ENCODE measurements at places on chromosomes 1 and 21.

DNA sequence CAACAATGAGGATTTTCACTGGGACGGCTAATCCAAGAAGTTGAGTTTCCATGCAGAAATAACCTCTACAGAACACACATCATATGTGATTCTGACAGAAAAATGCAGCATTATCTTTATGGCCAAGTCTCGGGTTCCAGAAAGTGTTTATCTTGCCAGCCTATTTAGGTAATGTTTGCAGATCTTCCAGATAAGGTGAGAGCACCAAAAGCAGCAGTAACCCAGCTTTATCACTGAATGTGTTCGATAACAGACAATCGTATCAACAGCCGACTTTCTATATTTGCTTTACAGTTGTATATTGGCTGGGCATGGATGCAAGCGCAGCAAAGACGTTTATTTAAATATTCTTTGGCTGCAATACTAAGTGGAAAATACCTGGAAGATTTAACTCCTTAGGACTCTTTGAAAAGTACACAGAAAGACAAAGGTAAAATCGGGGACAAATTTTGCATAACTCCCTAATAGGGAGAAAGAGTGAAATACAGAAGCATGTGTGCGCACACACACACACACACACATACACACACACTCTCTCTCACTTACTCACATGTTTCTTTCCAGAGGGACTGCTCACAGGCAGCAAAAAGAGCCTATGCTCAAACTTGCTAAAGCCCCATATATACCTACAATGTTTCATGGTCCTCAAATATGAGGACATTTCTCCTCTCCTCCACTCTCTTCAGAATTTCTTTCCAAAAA, 3.0 kb upstream of the CTSK start:
- DNase-seq: no peak

DNA sequence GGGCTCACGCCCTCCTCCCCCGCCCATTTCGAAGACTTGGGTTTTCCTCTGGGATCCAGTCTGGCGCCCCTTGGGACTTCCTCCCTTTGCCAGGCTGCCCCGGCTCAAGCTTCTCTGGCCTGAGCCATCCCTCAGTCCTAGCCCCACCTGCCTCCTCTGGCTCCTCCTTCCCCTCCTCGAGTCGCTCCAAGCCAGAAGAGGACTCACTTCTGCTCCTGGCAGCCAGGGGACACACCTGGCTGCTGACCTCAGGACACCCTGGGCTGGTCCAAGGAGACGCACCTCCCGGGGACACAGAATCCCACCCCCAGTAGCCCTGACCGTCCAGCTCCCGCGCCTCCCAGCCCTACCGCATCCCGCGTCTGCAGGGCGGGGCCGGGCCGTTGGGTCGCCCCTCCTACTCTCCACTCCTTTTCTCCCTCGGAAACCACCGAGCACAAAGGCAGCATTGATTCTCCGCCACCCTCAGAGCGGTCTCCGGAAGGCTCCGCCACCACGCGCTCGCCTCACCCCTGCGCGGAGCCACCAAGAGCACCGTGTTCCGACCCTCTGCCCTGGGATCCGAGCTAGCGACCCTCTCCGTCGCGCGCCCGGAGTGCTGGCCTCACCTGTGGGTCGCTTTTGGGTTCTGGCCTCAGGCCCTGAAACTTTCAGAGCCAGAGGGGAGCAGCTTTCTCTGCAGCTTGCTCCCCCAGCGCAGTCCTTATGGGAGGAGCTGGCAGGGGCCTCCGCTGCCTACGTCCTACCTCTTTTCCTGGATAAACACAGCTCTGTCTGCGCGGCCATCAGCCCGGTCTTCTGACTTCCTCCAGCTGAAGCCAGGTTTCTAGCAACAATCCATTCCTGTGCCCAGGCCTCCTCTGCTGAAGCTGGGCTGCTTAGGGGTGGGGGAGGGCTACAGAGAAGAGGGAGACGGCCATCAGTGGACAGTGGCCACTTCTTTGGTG, at the start of gene C2CD4D:
Gene C2CD4D, minus strand, starts transcription at position 364 of the 947 bp plus-strand sequence. CDS start 831 bp downstream, outside the sequence.
- DNase-seq: peak; percentile 57

- DNase-seq: no peak
These were observed 75.4 kb downstream of the VWA5B1 start for GRCh38 chr1:20366056-20366462.

GRCh38 chr1:63888984-63889383, 115.2 kb downstream of the ROR1 start:
- peak; percentile 37 for DNase-seq

DNA sequence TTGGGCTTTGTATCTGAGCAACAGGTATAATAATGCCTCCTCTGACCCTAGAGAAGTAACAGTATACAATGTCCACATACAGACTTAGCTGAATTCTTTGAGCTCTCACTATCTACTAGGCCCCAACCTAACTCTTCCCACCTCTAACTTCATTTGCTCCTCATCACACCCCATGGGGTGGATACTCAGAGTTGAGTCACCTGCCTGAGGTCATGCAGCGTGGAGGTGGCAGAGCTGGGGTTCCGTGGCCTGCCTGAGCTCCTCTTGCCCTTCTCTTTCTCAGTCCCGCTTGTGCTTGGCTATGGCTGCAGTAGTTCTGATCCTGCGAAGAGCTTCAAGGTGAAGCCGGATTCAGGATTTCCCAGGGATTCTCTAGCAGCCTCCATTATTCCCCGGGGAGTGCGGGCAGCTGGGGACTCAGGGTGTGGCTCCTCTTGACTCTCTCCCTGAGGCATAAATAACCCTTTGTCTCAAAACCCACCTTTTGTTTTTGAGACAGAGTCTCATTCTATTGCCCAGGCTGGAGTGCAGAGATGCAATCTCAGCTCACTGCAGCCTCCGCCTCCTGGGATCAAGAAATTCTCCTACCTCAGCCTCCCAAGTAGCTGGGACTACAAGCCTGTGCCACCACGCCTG, 29.9 kb upstream of the ACTL8 start:
- DNase-seq: peak; percentile 6

- no peak for DNase-seq
These were observed 153.3 kb downstream of the PTPRU start for GRCh38 chr1:29389533-29390041.

Data from bronchial epithelial cell (primary cell).